Hepatocyte (in vitro differentiated cells): ENCODE measurements at places on chromosomes 2 and 18. TPM values are rescaled to one million over a fixed set of nuclear protein-coding genes. Genes with fewer than 3 reads are reported as not detected.

DNA sequence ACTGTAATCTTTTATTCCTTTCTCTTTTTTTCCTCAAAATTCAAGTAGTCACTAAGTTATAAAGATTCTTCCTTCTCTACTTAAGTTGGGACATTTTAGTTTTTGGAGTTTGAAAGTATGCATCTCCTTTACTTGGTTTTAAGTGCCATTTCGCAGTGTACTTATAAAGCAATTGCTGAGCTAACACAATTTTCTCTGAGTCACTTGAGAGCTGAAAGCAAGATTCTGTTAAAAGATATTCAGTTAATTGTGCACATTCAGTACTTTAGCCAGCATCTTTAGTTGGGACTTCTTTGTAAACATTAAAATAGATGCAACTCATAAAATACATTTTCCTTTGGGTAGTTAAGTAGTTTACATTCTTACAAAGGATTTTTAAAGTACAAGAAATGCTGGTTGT is 136.0 kb downstream of the GFPT1 start:
- no peak for DNase-seq
- no peaks in the 10 kb centered on the region for H3K36me3 ChIP-seq
- H3K27ac ChIP-seq = peak overlapping the region; percentile 39
- H3K4me3 ChIP-seq = no peak overlapping the region

UGT1A1 gene
- total RNA-seq = 0.53 and 0.60 TPM in 2 replicates

HOXD3 gene
- 0.13 and 0.20 TPM in 2 replicates for total RNA-seq

- H3K4me1 ChIP-seq = peaks cover 3% of the 10 kb centered on the region
- no peaks in the 10 kb centered on the region for H3K36me3 ChIP-seq
- H3K27ac ChIP-seq = no peak overlapping the region
- no peak for DNase-seq
Observed at GRCh38 chr2:99634234-99634633, 144.4 kb upstream of the REV1 start.

- H3K4me3 ChIP-seq = no peak overlapping the region
- H3K27me3 ChIP-seq = no peaks in the 10 kb centered on the region
- DNase-seq = peak; percentile 8
- no peaks in the 10 kb centered on the region for H3K36me3 ChIP-seq
Observed at GRCh38 chr2:116809109-116809508, 1005.4 kb upstream of the DDX18 start.
